ENCODE measurements at places on chromosomes 5 and 9.

GRCh38 chr9:128077847-128078503 lies 9.9 kb downstream of the SLC25A25 start:
- no peak for DNase-seq

- DNase-seq = no peak
Observed at GRCh38 chr5:57986761-57987341, 473.0 kb downstream of the PLK2 start.

DNA sequence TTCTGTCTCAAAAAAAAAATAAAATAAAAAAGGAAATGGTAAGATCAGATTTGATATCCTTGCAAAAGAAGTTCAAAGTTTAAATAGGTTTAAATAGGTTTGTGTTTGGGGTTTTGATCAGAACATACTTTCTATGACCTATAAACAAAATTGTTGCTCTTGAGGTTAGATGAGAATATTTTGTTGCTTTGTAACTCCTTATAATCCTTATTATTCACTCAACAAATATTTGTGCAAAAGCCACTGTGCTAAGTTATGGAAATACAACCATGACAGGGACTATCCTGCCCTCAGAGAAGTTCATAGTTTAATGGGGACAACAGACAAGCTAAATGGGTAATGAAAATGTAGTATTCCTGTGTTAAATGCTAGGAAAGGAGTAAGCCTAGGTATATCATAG lies 71.5 kb downstream of the INVS start:
- no peak for DNase-seq

GRCh38 chr9:19145881-19146280 lies 18.6 kb upstream of the PLIN2 start:
- peak; percentile 8 for DNase-seq

- DNase-seq = no peak
Observed at GRCh38 chr5:97844797-97845196, 661.8 kb upstream of the RIOK2 start.

GRCh38 chr9:134036130-134036529 lies 10.8 kb downstream of the BRD3OS start:
- no peak for DNase-seq

GRCh38 chr9:116555556-116556155 lies 131.4 kb upstream of the TRIM32 start:
- no peak for DNase-seq

GRCh38 chr9:118305331-118305730 lies 601.1 kb downstream of the TLR4 start:
- DNase-seq = no peak

GRCh38 chr9:96061293-96061987 lies 185.9 kb downstream of the ERCC6L2 start:
- DNase-seq = no peak

DNA sequence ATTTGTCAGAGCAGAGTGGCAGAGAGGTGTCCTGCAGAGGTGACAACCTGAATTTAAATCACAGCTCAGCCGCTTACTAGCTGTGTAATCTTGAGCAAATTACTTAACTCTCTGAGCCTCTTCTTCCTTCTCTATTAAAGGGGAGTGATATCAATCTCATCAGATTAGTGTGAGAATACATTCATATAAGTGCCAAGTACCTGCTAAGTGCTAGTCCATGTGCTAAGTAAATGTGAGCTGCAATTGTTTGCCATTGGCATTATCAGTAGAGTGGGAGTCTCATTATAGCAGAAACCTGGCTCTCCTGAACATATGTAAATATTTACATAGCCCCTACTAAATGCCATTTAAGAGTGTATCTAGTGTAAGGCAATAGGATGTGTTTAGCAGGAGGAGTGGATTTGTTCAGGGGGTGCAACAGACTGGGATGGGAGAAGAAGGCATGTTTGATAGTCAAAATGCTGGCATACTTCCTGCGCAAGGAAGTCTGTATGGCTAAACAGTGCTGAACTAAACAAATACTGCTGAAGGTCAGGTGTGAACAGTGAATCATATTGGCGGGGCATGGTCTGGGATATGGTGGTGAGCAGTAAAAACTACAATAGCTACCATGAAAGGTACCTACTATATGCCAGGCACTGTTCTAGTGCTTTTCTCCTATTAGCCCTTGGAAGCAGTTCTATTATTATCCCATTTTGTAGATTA lies 74.5 kb downstream of the F2RL2 start:
- no peak for DNase-seq

- DNase-seq = no peak
Observed at GRCh38 chr5:117662361-117662760, 1087.7 kb upstream of the SEMA6A start.

DNA sequence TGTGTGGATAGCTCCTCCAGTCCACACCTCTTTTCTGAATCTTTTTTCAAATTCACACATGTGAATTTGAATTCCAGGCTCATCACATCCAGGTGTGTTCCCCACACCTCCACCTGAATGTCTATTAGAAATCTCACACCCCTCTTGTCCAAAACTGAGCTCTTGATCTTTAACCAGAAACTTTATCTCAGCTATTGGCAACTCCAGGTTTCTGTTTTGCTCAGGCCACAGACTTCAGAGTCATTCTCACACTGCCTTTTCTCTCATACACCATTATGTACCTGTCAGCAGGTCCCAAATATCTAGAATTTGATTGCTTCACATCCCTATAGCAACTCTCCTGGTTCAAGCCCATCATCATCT lies 11.6 kb downstream of the NIPSNAP3B start:
- DNase-seq = no peak

DNA sequence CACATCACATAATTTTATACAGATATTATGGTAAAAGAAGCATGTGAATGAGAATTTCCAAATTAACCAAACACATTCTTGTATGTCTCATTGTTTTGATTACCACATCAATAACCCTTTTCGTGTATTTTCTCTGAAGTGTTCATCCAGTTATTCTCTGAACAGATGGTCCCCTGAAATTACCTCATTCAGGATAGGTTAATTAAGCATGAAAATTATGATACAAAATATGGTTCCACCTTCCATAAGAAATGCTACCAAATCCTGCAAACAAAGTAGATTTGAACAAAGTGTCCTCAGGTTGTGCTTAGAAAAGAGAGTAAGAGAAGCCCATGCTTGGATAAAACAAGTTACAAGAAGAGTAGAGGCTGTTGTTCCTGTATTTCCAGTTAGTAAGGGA lies 83.1 kb upstream of the LMNB1 start:
- no peak for DNase-seq

DNA sequence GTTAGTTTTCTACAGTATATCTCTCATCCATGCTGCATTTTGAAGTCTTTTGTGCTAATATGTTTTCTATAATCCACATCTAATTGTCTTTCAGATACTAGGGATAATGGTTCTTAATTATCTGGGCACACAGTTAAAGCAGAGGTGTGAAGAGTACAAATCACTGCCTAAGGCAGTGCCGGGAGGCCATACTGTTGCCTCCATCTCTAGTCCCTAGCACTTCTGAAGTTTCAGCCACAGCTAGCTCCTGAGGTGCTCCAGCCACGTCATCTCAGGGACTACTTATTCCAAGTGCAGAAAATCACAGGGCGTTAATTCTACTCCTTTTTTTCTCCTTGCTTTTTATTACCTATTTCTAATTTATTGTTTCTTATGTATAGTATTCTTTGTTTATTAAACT lies 760.0 kb upstream of the FAM174A start:
- no peak for DNase-seq

DNA sequence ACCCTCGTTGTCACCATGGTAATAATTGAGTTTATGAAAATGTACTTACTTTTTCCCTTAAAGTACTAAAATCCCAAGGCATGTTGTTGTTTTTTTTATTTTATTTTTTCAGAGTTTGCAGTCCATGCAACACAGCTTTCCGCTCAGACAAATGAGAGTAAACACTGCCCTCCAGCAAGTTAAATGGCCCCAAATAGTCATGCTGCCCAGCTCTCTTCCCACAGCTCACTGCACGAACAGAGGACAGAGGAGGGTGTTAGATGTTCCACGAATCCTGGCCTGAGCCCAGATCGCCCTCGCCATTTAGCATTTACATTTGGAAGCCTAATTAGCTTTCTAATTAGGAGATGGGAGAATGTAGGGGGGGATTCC lies 1.9 kb downstream of the NIM1K start:
- DNase-seq = no peak

- no peak for DNase-seq
Observed at GRCh38 chr9:8030095-8030494, 230.5 kb upstream of the DMAC1 start.

- DNase-seq = no peak
Observed at GRCh38 chr9:107690021-107690420, 200.5 kb upstream of the KLF4 start.

- DNase-seq = no peak
Observed at GRCh38 chr5:147081311-147081764, 153.5 kb upstream of the STK32A start.

DNA sequence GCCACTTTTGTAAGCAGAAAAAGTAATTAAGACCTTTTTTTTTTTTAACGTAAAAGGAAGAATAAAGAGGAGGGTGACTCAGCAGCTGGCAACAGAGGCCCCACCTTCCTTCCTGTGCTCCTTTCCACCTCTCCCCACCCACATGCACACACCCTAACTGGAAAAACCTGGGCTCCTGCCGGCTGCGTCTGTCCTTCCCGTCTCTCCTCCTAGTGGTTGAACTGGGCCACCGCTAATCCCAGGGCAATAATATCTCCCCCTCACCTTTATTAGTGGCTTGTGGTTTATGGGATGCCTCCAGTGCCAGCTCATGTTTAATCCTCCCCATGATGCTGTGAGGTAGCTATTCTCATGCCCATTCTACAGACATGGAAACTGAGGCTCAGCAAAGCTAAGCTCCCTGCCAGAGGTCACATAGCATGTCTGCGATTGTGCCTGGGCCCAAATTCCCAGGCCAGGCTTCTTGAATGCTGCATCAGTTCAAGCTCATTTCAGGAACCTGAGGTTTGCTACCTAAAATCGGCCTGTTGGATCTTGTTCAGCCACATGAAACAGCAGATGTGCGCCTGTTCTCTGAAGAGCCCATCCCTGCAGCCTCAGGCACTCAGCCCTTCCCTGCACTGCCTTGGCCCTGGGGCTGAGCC lies 60.9 kb upstream of the IL17B start:
- no peak for DNase-seq

DNA sequence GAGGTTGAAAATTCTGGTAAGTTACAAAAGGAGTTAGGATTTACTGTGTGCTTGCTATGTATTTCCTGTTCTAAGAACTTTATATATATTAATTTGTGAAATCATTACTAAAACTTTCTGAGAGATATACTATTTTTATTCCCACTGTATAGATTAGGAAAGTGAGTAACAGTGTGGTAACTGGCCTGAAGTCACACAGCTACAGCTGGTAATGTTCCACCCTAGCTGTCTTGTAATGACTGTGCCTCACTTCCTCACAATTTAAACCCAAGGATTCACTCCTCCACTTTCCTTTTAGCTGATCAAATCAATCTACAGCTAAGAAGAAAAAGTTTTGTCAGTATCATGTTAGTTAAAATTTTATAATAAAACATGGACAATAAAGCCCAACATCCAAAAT lies 278.8 kb downstream of the GAS1 start:
- no peak for DNase-seq

- no peak for DNase-seq
Observed at GRCh38 chr5:14242871-14243383, 99.8 kb downstream of the TRIO start.

DNA sequence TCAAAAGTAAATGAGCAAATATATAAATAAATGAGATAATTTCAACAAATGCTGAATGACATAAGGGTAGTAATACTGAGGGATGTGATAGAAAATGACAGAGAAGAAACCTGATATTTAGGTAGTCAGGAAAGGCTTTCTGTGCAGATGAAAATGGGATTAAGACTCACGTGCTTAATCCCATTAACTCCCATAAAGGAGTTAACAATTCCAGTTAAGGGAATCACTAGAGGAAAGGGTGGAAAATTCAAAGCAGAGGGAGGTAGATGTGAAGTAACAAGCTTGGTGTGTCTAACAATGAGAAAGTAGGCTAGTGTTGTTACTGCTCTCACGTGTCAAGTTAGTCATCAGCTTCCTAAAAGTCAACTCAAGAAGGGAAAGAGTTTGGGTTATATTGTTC lies 90.5 kb upstream of the TRIM32 start:
- no peak for DNase-seq

GRCh38 chr5:169941542-169941941 lies 38.8 kb downstream of the INSYN2B start:
- no peak for DNase-seq

DNA sequence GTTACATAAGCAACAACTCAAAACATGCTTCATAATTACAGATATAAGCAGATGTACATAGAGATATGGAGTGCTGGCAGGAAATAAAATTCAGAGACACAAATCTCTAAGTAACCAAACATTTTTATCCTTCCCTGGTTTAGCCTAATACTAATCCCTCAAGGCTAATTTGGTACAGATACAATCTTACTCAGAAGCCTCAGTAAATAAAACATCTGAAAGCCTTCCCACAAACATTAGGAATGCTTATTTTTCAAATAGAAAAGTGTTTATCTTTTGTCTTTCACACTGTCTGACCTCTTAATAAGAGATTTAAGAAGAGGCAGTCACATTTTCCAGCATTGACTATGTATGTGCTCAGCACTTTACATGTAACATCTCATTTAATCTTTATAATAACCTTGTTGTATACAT lies 399.4 kb downstream of the ARRDC3 start:
- DNase-seq = no peak

GRCh38 chr9:3177936-3178335 lies 334.0 kb upstream of the PUM3 start:
- DNase-seq = no peak

DNA sequence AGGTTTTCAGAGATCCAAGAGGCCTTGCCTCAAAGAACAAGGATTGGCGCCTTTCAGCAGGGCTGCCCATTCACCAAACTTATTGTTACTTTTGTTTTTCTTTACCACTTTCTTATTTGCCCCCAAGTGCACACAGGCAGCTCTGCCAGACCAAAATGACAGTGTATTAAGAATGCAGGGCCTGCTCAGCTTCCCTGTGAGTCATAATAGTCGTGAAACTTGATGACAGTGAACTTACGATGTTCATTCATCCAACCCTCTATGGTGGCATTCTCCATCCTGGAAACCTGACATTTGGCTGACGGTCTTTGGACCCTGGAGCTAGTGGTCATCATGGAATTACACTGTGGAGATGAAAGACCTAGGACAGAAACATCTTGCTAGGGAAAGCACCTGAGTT lies 44.3 kb downstream of the UBE2QL1 start:
- no peak for DNase-seq

- peak; percentile 97 for DNase-seq
Observed at GRCh38 chr9:79623799-79624721, 52.3 kb downstream of the TLE4 start.

DNA sequence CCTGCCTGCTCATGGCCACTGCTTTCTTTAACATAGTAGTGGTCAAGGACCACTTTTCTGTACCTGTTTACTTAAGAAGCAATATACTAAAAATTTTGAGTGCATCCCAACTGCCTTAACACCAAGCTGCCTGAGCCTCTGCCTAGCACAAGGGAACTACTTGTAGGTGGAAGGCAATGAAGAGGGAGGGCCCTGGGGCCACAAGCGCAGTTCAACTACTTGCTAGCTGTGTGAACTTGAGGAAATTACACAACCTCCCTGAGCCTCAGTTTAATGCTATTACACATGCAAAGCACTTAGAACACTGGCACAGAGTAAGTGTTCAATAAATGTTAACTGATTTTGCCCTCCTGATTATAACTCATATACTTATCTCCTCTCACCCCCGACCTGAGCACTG lies 6.3 kb downstream of the ARL15 start:
- no peak for DNase-seq

GRCh38 chr5:33501899-33502298 lies 61.1 kb downstream of the TARS1 start:
- DNase-seq = no peak

- DNase-seq = no peak
Observed at GRCh38 chr9:14531341-14532269, 161.6 kb downstream of the ZDHHC21 start.

GRCh38 chr5:94086194-94086593 lies 344.8 kb upstream of the POU5F2 start:
- DNase-seq = no peak

GRCh38 chr5:115709585-115709984 lies 83.7 kb upstream of the TMED7 start:
- no peak for DNase-seq
